ENCODE measurements at places on chromosomes 1 and 21.

- no peak for DNase-seq
These were observed 1.5 kb upstream of the PRDX6 start for GRCh38 chr1:173475564-173476196.

GRCh38 chr21:46442938-46443337 is 15.8 kb upstream of the DIP2A start:
- DNase-seq, result no peak

- DNase-seq, result no peak
These were observed 20.6 kb upstream of the TRAPPC10 start for GRCh38 chr21:43991447-43991991.

GRCh38 chr1:45545019-45545493 is 5.6 kb upstream of the AKR1A1 start:
- DNase-seq, result no peak

DNA sequence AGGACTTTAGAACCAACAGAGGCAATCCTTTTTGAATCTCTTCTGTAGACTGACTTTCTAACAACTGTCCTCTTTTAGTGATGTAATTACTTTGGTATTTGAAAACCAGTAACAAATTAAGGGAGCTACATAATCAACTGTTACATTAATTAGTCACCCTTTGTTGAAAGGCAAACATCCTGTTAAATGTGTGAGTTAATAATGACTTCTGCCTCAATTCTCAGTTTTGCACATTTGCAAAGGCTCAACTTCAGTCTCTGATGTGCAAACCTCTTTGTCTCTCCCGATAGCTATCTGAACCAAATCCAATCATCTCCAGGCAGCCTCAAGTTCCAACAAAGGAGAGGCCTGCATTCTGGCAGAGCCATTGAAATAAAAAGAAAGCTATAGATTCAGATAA is 135.4 kb upstream of the C8B start:
- no peak for DNase-seq

DNA sequence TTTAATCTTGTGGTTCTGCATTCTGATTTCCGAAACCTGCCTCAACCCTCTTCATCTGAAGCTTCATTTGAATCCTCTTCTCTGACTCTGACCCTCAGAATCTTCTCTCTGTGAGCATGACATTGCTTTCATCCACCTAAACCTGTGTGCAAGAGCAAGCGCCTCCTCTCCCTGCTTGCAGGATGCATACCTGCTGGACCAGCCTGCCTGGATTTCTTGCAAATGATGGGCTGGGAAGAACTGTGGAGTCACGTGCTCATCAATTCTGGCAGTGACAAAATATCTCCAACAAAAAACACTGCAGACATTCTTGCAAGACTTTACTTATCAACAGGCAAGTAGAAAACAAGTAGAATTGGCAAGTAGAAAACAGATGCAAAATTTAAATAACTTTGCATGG is 20.8 kb upstream of the SLC35F3 start:
- no peak for DNase-seq

- no peak for DNase-seq
These were observed 2.1 kb upstream of the RD3 start for GRCh38 chr1:211493876-211494653.

- no peak for DNase-seq
These were observed 22.1 kb downstream of the PTPRF start for GRCh38 chr1:43552813-43553212.

DNA sequence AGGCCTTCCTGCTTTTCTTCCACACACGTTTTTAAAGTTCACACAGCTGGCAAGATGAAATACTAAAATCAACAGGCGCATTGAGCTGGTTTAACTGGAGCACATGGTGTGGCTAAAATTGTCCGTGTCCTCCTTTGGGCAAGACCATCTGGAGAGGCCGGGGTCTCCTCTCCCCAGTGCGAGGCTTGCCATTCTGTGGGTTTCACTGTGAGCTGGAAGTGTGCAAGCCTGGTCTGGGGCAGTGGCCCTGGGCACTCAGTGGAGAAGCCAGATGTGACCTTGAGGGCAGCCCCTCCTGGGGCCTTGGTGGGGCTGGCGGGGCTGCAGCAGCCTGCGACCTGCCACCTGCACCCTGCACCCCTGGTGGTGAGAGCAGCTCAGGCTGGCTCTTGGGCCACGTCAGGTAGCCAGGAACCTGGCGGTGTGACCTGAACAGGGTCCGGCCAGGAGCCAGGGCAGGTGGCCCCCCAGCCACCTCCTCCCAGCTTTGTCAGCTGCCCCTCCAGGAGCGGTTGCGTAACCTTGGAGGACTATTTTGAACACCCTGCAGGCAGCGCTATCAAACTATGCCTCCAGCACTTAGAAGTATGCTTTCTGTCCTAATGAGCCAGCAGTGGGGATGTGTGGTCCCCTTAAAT is 52.4 kb downstream of the SLC37A1 start:
- no peak for DNase-seq

GRCh38 chr1:70438529-70438928 is 27.5 kb downstream of the CTH start:
- DNase-seq, result no peak

- peak; percentile 70 for DNase-seq
These were observed 21.3 kb downstream of the UBASH3A start for GRCh38 chr21:42424914-42425541.

DNA sequence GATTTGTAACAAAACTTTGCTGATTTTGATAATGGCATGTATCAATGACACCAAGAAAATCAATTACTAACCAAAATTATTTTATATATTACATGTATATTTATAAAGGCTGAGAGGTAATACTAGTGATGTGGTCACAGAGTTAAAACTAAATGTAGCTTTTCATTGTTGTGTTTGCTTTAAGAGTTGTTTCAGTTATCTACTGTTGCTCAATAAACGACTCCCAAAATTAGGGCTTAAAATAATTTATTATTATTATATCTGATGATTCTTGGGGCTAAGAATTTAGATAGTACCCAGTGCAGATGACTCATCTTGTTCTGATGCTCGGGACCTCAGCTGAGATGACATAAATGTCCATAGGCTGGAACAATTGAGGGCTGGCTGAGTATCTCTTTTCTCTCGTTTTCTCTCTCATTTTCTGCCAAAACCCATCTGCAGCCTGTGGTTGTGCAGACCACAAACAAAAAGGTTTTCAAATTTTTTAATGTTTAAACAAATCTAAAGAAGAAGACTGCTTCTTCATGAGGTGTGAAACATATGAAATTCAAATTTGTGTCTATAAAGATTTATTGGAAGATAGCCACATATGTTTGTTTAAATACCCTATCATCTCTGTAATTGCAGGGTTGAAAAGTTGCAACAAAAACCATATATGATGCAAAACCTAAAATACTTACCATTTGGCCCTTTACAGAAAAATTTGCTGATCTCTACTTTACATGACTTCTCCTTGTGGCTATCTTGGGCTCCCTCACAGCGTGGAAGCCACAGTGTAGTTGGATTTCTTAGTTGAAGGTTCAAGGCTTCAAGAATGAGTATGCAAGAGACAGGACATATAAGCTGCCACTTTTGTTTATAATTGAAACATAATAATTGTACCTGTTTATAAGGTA is 14.8 kb upstream of the PTPRC start:
- no peak for DNase-seq

- no peak for DNase-seq
These were observed 48.7 kb downstream of the ROR1 start for GRCh38 chr1:63822540-63822939.

- no peak for DNase-seq
These were observed 31.4 kb downstream of the CLSTN1 start for GRCh38 chr1:9792156-9793042.

GRCh38 chr1:47333922-47334764 is 553 bp downstream of the CMPK1 start:
- peak; percentile 60 for DNase-seq

DNA sequence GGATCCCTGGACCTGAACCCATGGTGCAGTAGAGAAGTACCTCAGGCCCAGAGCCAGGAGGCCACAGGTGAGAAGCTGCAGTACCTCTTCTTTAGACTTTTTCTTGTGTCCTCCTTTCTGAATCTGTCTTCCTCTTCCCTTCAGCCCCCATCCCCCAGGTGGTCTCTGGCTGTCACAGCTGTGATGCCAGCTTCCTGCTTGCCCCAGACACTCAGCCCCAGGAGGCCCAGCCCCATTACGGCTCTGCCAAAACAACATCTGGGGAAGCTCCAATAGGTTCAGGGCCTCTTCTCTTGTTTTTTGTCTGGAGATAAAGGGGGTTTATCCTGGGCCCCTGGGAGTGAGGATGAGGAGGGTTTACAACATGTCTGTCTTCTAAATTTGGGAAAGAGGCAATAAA is 9.5 kb upstream of the BTG2 start:
- DNase-seq, result no peak

- no peak for DNase-seq
These were observed 31.8 kb downstream of the ZNF684 start for GRCh38 chr1:40563266-40563665.

All from activated T-helper 1 cell treated with Interleukin-2 at 50 U/mL for 16 hours (primary cell).